ENCODE measurements at places on chromosomes 16 and 17.

DNA sequence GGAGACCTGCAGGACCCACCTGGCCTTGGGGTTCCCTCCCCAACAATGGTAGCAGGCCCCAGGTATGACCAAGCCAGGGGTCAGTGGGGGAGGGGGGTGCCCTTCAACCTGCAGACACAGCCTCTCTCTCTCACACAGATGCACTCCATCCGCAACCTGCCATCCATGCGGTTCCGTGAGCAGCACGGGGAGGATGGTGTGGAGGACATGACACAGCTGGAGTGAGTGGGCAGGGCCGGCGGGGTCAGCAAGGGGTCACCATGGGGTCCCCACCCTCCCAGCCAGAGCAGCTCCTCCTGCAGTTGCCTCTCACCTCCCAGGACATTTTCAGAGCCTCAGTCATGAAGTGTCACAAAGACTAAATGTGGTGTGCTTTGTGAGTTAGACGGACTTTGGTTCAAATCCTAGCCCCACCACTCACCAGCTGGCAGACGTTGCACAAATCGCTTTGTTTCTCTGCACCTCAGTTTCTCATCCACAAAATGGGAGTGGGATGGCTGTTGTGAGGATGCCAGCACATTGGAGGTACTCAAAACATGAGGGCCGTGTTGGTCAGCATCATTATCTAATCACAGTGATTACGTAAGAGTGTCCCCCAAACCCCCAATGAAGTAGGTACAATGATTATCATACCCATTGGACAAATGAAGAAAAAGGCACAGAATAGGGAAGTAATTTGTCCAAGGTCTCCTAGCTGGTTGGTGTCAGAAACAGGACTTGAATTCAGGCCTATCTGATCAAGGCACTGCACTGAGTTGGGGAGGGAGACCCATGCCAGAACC lies 16.0 kb downstream of the MYO15A start:
- DNase-seq: no peak

DNA sequence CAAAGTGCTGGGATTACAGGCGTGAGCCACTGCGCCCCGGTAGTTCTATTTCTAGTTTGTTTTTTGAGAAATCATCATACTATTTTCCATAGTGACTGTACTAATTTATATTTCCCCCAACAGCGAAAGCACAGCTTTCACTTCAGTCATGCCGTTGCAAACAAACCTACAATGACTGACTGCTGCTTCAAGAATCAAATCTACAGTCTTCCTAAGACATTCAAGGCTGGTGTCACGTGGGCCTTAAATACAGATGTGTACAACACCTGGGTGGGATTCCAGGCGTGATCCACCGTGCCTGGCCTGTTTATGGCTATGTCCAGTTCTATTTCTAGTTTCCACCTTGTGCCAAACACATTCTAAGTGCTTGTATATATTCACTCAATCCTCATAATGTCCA lies 72.0 kb downstream of the ABCC6 start:
- no peak for DNase-seq

DNA sequence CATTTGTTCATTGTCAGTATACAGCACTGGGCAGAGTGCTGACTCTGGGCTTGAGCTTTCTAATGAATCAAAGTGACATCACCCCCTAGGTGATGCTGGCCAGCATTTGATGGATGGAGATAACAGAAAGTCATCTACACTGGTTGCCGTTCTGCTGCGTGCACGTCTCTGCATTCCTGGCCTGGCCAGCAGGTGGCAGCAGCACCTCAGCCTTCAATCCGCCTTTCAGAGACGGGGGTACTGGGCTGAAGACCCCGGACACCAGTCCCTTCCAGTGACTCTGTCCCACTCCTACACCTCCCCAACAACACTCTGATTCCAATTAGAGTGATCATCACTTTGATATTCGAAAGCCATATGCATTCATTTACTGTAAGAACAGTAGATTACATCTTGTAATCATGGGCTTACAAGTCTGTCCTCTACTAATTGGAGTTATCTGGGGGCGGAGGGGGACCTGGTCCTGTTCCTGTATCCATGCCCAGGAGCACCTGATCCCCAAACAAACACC lies 6.0 kb downstream of the CPSF4L start:
- peak; percentile 52 for DNase-seq

DNA sequence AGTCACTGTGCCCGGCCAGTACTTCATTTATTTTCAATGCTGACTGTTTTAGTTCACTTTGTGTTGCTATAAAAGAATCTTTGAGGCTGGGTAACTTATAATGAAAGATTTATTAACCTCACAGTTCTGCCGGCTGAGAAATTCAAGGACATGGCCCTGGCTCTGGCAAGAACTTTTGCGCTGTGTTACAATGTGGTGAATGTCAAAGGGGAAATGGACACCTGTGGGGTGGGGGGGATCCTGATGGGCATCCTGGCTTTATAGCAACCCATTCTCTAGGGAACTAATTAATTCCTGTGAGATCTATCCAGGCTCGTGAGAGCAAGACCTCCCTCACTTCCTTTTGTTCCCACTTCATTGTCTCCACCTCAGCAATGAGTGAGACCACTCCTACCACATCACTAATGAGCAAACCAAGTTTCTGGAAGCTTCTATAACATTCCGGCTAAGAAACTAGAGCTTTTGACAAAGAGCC lies 17.1 kb upstream of the CDH3 start:
- no peak for DNase-seq

GRCh38 chr16:5709889-5710288 lies 612.3 kb upstream of the EEF2KMT start:
- no peak for DNase-seq

DNA sequence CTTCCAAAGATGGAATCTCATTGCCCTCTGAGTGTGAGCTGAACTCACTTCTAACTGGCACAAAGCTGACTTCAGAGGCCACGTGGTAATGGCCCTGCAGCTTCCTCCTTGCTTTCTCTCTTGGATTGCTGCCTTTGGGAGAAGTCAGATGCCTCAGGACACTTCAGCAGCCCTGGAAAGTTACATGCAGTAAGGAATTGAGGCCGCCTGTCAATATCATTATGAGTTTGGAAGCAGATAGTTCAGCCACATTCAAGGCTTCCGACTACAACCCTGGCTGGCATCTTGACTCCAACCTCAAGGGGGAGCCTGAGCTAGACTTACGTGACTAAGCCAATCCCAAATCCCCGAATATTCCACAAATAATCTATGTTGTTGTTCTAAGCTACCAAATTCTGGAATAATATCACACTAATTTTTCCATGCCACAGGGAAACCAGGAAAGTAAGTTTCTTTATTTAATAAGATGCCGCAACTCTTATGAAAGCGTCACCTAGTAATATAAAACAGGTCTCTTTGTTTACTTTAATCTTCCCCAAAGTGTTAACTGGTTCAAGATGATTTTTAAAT lies 13.6 kb downstream of the CEP20 start:
- DNase-seq: no peak

- no peak for DNase-seq
Measured at GRCh38 chr16:64012166-64012565, 1109.7 kb downstream of the CDH11 start.

DNA sequence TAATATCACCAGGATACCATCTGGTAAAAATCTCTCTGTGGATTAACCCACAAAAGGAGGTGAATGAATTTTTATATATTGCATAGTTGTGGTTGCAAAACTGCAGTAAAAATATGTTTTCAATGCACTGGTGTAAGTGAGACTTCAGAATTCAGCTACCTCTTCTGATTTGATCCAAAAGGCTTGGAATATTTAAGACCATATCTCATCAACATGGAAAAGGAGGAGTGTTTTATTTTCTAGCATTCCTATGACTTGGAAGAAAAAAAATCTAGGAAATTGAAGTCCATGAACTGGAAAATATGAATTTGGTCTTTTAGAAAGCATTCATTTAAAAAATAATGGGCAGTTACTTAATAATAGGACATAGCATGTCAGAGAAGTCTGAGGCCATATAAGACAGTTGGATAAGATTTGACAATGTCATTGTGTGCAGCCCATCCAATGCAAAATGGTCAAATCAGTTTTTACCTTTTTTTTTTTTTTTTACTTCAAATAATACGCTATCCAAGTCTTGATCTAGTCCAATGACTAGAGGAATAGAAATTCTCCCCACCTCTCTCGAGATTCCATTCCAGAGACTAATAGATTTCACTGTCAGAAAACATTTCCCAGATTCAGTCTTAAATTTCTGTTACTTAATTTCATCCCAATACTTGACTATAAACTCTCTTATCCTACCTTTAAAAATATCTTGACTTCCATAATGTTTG lies 364.9 kb upstream of the PMFBP1 start:
- no peak for DNase-seq

- no peak for DNase-seq
Measured at GRCh38 chr16:81633680-81634379, 145.3 kb upstream of the PLCG2 start.

- no peak for DNase-seq
Measured at GRCh38 chr17:379531-380465, 27.2 kb upstream of the RPH3AL start.

DNA sequence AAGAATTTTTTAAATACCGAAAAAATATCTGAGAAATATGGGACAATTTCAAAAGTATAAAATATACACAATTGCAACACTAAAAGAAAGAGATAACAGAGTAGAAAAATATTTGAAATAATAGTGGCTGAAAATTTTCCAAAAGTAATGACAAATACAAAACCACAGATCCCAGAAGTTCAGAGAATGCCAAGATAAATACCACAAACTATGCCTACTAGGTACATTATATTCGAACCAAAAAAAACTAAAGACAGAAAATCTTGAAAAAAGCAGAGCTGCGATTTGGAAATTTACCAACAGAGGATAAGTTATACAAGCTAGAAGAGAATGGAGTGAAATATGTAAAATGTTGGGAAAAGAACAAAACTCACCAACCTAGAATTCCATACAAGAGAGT lies 191.3 kb upstream of the ELAC2 start:
- no peak for DNase-seq
